Activated CD4-positive, alpha-beta T cell treated with anti-CD3 and anti-CD28 coated beads, Interleukin-2, amount 10 ng/mL, durations not matched to agents 7 days and 5 days (primary cell): ENCODE measurements at places on chromosomes 5 and 9.

DNA sequence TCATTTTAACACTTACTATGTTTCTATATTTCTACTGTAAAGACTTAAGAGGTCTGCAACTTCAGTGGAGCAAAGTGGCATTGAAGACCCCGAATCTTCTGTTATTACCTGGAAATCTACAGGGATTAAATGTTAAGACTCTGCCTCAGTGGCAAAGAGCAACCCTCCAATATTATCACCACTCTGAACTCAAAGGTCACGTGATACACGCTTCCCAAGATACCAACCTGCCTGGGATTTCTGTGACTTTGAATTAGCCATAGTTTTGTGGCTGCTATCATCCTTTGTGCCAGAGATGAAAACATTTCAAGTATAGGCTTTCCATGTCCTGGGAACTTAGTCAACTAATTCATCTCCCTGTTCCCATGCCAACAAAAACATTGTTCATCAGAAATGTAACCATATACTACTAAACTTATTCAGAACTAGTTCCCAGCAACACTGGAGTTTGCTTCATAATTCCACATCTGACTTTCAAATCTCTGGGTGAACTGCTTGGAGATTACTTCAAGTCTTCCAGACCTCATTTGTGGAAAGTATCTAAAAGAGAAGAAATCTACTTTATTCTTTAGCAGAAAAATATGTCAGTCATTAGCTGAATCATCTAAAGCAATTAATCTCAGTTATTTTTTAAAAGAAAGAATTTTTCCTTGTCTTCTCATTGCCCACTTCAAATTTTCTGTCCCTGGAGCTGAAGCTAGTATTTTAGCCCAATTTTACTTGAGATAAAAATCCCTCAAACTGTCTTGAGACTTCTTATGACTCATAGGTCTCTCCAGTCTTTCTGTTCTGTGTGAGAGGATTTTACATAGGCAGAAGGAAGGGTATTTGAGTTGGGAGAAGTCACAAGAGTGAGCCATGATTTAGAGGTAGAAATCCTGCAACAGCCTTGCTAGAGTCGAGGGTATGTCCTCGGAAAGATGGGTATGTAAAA is 83.0 kb downstream of the ZNF462 start:
- DNase-seq: no peak

DNA sequence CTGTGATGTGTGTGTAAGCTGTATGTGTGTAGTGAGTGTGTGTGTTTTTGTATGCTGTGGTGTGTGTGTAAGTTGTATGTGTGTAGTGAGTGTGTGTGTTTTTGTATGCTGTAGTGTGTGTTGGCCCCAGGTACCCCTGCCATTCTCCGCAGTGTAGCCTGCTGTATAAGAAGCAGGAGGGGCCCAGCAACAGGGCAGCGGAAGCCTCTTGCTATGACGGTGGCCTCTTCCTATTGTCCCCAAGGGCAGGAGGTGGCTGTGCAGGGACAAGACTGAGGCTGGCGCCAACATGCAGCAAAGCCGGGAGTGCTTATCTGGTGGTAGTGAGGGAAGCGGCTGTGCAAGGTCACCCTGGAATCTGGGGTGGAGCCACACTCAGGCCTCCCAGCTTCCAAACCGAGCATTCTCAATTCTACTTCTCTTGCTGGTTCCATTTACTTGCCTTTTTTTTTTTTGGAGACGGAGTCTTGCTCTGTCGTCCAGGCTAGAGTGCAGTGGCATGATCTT is 5.1 kb downstream of the SPAAR start:
- DNase-seq: peak; percentile 35

DNA sequence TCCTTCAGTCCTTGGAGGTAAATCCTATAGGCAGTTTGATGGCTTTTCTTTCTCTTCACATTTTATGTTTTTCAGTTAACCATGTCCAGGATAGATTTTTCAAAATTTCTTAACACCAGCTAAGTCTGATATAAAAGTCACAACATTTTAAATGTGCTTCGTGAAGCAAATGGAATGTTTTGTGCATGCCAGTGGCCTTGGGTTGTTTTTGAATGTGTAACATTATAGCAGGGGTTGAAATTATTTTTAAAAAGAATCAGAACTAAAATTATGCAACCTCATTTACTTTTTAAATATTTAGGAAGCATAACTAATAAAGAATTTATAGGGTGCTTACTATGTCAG is 201.1 kb downstream of the ARHGEF28 start:
- DNase-seq: no peak

GRCh38 chr5:115849258-115849798 is 7.6 kb downstream of the AP3S1 start:
- no peak for DNase-seq

GRCh38 chr5:116559673-116560164 is 14.9 kb downstream of the SEMA6A start:
- DNase-seq: no peak

DNA sequence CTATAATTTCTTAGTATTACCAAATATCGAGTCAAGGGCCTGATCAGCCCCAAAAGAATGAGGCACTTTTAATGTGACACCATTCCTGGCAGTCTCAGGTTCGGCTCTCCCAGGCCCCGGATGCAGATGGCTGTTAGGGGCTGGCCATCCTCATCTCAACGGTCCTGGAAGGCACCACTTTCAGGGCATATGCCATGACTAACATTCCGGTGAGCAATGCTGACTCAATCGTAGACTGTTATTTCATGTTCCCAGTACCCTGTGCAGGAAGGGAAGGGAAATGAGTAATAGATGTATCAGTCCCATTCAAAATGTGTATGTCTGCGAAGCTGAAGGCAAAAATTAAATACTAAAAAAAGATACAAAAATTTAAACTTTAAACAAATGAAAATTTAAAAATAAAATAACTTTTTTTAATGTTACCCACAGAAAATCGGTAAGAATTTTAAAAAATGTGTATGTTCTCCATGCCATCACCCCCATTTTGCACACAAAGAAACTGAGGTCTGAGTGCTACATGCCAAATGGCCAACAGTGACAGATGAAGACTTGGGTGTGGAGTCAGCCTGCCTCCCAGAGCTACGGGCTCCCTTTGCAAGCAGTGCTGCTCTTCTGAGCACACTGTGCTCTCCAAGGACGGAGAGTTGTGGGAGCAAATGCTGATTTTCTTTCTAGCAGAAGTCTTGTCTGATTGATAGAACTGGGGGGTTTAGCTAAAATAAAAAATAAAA is 79.0 kb downstream of the GLDC start:
- peak; percentile 36 for DNase-seq

GRCh38 chr5:25544652-25545249 is 900.0 kb upstream of the CDH10 start:
- DNase-seq: peak; percentile 6

DNA sequence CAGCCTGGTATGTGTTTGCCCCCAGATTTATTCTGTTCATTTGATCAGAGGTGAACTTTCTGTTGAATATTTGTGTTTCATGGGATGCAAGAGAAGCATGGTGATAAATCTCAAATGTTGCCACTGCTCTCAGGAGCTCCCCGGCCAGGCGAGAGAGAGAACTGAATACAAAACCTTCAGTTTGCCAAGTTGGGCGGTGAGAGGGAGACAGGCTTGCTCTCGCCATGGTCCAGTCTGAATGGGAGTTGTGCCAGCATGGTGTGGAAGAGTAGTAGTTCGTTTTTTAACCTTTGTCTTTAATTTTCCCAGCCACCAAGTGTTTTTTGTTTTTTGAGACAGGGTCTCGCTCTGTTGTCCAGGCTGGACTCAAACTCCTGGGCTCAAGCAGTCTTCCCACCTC is 2.7 kb downstream of the NTMT1 start:
- no peak for DNase-seq

DNA sequence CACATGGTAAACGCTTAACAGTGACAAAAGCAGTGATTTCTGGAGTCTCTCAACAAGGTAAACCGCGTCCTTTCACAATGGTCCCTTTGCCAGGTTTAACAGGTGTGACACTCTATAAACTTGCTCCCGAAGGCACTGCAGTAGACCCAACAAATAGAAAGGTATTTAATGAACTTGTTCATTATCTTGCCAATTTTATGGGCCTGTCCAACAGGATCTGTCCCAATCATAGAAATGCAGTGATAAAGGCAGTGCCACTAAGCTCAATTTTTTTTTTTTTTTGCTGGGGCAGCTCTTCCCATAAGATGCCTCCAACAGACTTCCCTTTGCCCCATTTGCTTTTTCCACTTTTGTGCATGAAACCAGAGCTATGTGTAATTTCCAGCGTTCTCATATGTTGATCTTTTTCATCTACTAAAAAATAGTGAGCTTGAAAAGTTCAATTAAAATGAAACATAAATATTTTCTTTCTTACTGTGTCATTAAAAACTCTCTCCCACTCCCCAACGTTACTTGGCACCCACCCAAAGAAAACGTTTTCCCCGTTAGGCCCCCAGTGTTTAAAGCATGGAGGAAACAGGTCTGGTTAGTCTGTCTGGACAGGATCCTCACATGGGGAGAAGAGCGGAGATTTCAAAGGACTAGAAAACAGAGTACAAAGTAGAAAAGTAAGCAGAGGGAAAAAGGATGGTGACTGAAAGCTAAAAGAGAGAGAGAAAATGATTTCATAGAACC is 80.9 kb upstream of the SPATA31D4 start:
- no peak for DNase-seq

DNA sequence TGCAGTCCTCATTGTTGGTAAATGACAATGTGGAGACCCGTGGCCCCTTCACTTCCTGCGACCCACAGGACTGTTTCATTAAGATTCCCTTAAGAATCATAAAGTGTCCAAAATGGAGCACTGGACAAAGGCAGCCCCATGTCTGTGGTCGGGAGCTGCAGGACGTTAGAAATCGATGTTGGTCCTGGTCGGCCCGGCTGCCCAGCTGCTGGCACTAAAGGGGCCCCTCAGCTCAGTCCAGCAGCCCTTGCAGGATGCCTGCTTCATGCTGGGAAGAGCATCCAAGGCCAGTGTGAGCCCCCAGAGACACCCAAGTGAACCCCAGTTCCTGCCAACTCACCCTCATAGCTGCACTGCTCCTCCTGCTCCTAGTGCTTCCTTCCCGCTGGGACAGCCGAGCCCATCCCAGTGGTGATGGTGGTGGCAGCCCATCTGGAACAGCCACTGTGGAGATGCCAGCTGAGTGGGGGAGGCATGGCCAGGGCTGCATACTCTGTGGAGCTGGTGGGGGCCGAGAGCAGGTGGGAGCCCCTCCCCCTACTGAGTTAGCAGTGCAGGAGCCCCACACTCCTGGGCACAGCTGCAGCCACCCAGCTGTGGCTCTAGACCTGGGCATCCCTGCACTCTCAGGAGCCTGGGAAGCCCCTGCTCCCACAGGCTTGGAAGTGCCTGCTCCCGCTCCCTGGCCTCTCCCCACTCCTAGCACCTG is 168.0 kb upstream of the IRX2 start:
- no peak for DNase-seq

- DNase-seq: peak; percentile 40
These were observed 22.2 kb downstream of the ENG start for GRCh38 chr9:127832248-127832647.

- DNase-seq: no peak
These were observed 54.5 kb upstream of the PALM2AKAP2 start for GRCh38 chr9:109725460-109725859.

- peak; percentile 54 for DNase-seq
These were observed 178.4 kb downstream of the PAX5 start for GRCh38 chr9:36855448-36856315.

DNA sequence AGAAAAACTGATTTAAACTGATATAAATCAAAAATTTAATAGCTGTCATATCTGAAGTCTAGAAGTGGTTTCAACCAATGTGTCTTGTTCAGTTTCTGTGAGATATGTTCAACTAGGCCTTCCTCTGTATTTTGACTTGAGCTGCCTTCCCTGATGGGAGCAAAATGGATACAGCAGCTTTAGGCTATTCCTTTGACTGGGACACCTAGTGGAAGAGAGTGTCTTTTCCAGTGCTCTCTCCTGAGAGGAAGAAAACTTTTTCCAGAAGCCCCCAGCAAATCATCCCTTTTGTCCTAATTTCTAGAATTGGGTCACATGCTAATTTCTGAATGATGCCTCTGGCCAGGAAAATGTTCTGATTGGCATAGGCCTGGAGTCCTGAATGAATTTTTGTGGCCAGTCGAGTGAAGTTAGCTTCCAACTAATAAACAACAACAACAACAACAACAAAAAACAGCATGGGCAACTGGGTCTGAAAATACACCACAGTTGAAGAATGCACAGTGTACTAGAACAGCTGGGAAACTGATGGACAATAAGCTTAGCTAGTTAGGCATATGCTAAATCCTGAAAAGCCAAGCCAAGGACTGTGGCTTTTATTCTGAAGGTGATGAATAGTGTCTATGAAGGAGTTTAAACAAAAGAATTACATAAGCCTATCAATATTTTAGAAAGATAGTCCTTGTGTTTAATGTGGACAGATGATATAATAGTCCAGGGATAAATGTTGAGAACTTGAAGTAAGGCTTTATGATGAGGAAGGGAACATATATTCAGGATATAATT is 125.7 kb downstream of the FBN2 start:
- DNase-seq: no peak

DNA sequence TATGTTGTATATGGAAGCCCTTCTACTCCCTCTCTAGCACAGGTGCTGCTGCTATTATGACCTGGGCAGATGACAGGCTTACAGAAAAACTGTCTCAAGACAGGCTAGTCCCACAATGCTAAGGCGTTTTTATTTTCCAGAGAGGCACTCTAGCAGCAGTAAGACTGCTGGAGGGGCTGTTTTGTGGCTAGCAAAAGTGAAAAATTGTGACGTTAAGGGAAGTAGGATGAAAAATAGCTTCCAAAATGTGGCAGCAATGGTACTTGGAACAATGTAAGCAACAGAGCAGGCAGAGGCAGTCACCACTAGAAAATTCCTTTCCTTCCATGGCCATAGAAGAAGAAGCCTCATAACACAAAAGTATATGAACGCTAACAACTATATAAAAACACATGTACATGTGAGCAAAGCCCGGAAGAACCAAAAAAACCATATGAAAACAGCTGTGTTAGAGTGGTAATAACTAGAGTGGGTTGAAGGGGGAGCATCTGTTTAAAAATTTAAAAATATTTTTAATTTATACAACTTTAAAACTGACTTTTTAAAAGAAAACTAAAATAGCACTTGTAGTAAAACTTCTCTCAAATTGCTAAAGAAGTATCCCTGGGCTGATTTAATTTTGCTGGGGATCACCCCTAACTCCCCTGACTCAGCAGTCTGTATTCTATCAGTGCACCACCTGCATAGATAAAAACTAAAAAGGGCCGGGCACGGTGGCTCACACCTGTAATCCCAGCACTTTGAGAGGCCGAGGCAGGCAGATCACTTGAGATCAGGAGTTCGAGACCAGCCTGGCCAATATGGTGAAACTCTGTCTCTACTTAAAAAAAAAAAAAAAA is 30.6 kb downstream of the CLINT1 start:
- no peak for DNase-seq

GRCh38 chr9:30534455-30534854 is 1850.0 kb upstream of the ACO1 start:
- DNase-seq: no peak

- no peak for DNase-seq
These were observed 81.1 kb upstream of the TNFAIP8 start for GRCh38 chr5:119274767-119275130.

GRCh38 chr9:120363697-120364096 is 216.3 kb downstream of the CDK5RAP2 start:
- DNase-seq: no peak

DNA sequence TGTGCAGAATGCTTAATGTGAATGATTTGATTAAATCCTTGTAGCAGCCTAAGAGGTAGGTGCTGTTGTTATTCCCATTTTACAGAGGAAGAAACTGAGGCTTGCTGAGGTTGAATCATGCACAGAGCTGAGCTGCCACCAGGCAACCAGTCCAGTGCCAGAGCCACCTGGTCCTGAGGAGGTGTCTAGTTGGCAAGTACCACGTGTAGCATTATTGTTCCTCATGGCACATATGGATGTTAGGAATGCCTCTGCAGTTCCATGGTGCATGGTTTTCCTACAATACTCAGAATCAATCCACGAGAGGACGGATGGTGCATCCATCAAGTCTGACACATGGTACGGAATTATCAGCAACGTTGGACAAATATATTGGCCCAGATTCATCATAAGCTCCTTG is 8.9 kb downstream of the UBE2QL1 start:
- no peak for DNase-seq
